Naive thymus-derived CD4-positive, alpha-beta T cell (primary cell): ENCODE measurements at places on chromosomes 12 and 14. TPM values are rescaled to one million over a fixed set of nuclear protein-coding genes. Genes with fewer than 3 reads are reported as not detected.
A peak's percentile ranks its signal among the peaks of the same experiment; 100 is the strongest.

Gene CLMN
- 1.2 TPM for polyA plus RNA-seq

Gene ZDHHC22
- not detected for polyA plus RNA-seq

DNA sequence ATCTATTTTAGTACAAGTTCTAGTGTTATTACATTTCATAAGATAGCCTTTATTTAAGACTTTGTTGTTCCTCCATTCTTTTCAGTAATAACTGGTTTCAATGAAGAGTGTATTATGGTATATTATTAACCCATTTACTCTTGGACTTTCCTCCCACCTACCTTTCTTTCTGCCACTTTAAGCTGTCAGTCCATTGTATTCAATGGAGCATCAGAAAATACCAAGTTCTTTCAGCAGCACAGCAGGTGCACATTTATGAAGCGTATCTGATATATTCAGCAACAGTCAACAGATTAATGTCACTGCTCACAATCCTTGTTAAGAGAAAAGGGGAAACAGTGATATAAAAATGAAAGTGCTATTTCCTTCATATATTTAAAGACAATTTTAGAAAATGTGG is 660.9 kb downstream of the C12orf50 start:
- DNase-seq: no peak
- H3K36me3 ChIP-seq: no peaks in the 10 kb centered on the region
- H3K4me3 ChIP-seq: no peak overlapping the region

DNA sequence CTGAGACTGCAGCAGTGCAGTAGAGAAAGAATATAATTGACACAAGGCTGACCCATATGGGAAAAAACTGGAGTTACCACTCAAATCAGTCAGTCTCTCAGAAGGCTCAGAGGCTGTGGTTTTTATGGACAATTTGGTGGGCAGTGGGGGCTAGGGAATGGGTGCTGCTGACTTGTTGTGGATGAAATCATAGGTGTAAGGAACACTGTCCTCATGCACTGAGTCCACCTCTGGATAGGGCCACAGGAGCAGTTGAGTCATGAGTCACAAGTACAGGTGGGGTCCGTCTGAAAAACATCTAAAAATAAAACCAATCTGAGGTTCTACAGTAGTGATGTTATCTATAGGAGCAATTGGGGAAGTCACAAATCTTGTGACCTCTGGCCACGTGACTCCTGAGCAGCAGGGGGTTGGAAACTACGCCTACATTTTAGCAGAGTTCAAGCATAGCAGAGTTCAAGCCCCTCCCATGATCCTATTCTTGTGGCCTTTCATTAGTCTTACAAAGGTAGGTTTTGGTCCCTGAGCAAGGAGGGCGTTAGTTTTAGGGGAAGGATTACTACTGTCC is 18.1 kb upstream of the SGPP1 start:
- no peaks in the 10 kb centered on the region for H3K4me1 ChIP-seq
- no peak overlapping the region for H3K4me3 ChIP-seq
- no peak overlapping the region for H3K27ac ChIP-seq
- no peaks in the 10 kb centered on the region for H3K27me3 ChIP-seq

DNA sequence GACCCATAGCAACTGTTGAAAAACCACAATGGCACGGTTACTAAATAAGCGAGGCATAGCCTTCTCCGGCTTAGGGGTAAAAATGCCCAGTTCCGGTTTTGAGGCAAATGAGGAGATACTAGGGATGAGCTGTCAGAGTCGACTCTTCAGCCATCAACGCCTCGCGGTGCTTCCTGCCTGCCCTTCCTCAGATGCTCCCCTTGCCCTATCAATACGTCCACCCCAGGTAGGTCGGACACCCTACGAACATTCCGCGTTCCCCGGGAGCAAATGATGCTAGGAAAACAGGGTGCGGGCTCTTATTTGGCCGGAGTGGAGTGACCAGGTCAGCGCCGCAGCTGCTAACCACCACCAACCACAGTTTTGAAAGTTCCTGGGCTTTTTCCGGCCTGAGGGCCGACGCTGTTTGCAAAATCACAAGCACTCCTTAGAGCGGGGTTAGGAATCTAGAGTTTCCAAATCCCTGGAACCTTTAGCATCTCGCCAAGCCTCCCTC is 1.2 kb downstream of the SRSF9 start:
- H3K4me1 ChIP-seq: peaks cover 4% of the 10 kb centered on the region
- DNase-seq: no peak
- peak overlapping the region; percentile 86 for H3K27ac ChIP-seq
- H3K36me3 ChIP-seq: peaks cover 28% of the 10 kb centered on the region

- H3K27ac ChIP-seq: no peak overlapping the region
- no peaks in the 10 kb centered on the region for H3K36me3 ChIP-seq
- H3K4me1 ChIP-seq: no peaks in the 10 kb centered on the region
- H3K4me3 ChIP-seq: no peak overlapping the region
Observed at GRCh38 chr12:19052689-19053088, 76.8 kb upstream of the PLEKHA5 start.
